ENCODE measurements at places on chromosomes 4 and X.

- DNase-seq, result peak; percentile 0
Measured at GRCh38 chrX:27598312-27598711, 8.2 kb downstream of the DCAF8L2 start.

DNA sequence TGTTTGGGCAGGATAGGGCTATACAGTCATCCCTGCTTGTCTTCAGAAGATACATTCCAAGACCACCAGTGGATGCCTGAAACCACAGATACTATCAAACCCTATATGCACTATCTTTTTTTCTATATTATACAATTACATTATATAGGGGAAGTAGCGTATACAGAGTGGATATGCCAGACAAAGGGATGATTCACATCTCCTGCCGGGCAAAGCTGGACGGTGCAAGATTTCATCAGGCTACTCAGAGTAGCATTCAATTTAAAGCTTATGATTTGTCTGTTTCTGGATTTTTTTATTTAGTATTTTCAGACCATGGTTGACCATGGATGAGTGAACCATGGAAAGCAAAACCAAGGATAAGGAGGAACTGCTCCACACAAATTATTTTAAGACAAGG is 7.0 kb upstream of the AMTN start:
- no peak for DNase-seq

DNA sequence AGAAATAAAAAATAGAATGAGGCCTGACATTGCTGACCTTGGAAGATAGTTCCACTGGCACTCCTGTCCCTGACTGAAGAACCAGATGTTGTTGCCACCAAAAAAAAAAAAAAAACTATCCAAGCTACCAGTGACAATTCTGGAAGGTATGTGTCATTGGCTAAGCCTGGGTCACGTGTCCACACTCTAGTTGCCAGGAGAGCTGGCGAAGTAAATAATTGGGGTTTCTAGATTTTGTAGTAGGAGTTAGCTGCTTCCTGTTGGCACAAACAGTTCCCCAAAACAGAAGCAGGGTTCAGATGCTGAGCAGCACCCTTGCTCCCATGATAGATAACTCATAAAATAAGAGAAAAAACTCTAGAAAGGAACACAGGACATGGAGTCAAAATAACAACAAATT is 20.5 kb downstream of the MND1 start:
- no peak for DNase-seq

GRCh38 chr4:48979914-48980579 is 6.0 kb upstream of the CWH43 start:
- DNase-seq, result no peak

GRCh38 chr4:88439161-88439760 is 17.7 kb upstream of the HERC5 start:
- DNase-seq, result no peak

DNA sequence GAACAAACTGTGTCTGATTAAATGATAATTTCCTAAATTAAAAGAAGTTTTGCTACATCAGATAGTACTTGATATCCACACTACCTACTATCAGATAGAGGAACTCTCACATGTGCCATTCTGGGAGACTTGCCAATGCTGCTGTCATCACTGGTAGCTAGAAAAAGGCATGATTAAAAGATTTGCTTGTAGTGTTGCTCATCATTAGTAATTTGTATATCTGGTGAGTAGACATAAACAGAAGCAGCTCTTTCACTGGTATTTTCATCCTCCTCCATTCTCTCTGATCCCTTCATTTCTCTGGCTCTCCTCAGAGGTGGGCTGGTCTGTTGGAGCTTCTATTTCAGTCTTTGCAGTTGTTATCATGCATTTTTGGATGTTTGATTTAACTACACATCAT is 56.0 kb downstream of the SPRY1 start:
- peak; percentile 24 for DNase-seq

- no peak for DNase-seq
Measured at GRCh38 chrX:17824980-17825379, 36.1 kb downstream of the RAI2 start.

DNA sequence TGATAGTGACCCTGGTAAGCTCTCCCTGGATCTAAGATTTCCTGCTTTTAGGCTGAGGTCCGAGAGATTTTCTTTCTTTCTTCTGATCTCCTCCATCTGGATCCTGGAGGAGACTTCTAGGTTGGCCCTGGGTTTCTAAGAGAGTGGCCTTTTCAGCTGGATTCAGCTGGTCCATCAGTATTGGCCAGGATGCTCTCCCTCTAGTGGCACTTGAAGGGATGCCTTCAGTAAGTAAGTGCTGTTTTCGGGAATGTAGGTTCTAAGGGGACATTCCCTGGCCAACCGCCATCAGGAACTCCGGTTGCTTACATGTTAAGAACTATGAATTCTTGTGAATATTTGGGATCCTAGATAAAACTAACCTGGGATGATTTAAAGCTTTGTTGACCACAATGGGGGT is 56.9 kb downstream of the SERTM2 start:
- DNase-seq, result peak; percentile 59

DNA sequence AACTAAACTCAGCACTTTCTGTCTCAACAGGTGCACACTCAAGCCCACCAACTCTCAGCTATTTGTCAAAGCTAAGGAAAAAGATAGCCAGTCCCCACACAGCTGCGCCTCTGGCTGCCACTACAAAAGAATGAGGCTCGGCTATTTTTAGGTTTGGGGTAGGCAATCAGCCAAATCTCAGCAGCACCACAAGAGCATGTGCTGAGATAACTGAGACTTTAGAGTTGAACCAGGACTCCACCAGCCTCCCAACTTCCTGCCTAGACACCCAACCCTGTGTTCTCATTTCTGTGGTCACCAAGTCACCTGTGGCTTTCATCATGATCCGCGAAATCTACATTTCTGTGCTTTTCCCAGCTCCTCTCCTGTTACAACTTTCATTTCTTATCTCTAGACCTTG is 28.0 kb downstream of the DMD start:
- peak; percentile 63 for DNase-seq

DNA sequence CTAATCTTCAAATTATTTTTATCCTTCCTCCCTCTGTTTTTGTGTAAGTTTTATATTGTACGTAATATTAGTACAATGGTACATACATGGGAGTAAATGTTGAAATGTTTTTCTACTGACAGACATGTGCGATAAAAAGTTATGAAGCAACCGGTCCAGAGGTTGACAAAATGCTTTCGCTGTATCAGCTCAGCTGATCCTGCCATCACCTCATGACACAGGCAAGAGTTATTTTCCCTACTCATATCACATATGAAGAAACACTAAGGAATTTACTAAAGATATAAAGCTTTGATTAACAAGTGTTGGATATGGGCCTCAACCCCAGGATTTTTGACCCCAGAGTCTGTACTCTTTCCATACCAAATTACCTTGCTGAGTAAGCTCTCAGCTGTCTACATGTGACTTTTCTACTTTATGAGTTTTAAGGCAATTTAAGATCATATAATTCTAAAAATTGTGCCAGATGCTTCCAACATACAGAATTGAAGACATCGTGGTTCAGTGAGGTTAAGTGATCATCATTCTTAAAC is 50.0 kb downstream of the CLCN5 start:
- no peak for DNase-seq

DNA sequence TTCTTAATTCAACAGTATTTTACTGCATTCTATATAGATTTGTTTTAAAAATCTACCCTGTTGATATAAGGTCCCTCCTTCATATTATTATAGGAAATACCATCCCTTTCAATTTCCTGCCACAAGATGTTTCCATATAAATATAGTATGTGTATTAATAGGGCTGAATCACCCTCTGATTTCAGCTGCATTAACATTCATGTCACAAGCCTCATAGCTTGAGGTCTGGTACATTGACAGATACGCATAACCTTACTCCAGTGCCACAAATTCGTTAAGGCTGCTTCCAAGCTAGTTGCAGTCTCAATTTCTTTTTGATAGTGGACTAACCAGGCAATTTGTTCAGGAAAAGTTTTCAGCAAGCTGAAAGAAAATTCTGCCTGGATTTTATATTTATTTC is 128.4 kb downstream of the KLHL34 start:
- DNase-seq, result no peak

- no peak for DNase-seq
Measured at GRCh38 chr4:47598896-47599295, 113.8 kb downstream of the ATP10D start.

- DNase-seq, result no peak
Measured at GRCh38 chr4:102684610-102685052, 76.1 kb downstream of the MANBA start.

- peak; percentile 86 for DNase-seq
Measured at GRCh38 chr4:138919094-138919936, 96.3 kb upstream of the NOCT start.

GRCh38 chrX:2432298-2432863 is 68.4 kb downstream of the DHRSX start:
- no peak for DNase-seq

DNA sequence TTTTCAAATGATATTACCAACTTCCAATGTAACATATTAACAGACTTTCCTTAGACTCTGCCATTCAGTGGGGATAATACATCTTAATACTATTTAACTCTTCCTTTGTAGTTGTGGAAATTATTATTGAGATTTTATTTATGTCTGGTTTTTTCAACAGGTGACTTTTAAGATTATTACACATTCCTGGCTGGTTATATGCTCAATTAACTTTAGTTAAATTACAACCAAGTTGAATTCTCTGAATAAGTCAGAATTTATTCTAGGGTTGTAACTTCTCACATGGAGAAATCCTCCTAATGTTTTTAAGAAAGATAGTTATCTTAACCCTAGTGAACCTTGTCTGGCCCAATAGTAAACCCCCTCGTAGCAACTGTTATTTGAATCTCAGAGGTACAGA is 107.3 kb downstream of the SLC10A6 start:
- DNase-seq, result no peak

- DNase-seq, result no peak
Measured at GRCh38 chrX:137431693-137432488, 134.0 kb upstream of the ZIC3 start.

DNA sequence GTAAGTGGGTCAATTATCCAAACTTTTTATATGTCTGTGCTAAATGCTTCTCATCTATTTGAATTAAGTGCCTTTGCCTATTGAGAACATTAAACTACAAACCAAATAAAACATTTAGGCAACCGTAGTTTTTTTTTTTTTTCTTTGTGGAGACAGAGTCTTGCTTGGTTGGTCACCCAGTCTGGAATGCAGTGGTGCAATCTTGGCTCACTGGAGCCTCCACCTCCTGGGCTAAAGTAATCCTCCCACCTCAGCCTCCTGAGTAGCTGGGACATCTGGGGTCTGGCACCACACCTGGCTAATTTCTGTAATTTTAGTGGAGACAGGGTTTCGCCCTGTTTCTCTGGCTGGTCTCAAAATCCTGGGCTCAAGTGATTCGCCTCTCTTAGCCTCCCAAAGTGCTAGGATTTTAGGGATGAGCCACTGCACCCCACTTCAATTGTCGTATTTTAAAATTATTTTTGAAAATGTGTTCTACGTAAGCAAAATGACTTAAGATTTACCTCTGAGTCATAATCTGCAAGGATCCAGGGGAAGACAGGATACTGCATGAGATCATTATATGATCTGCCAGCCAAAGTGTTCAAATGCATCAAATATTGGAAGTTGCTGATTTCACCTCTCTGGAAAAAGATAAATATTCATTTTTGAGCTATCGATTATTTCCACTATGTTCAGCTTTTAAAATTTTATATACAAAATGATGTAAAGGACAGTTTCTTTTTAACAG is 125.6 kb downstream of the CDS1 start:
- DNase-seq, result no peak

- DNase-seq, result no peak
Measured at GRCh38 chrX:134645936-134646543, 12.2 kb downstream of the PLAC1 start.

DNA sequence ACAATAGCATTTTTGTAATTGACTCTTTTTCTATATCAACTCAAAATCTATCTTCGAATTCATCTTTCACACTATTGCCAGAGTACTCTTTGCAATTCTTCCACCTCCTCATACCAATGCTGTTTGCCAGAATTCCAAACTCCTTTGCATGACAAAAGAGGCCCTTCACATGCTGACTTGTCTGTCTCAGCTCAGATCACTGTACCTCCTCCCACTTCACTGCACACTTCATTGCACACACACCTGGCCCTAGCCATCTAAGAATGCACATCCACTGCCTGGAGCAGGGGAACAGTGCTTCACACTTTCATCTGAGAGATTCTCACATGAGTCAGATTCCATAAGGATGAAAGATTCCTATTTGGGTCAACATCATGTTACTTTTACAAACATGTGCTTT is 56.5 kb downstream of the PRDM5 start:
- peak; percentile 28 for DNase-seq

DNA sequence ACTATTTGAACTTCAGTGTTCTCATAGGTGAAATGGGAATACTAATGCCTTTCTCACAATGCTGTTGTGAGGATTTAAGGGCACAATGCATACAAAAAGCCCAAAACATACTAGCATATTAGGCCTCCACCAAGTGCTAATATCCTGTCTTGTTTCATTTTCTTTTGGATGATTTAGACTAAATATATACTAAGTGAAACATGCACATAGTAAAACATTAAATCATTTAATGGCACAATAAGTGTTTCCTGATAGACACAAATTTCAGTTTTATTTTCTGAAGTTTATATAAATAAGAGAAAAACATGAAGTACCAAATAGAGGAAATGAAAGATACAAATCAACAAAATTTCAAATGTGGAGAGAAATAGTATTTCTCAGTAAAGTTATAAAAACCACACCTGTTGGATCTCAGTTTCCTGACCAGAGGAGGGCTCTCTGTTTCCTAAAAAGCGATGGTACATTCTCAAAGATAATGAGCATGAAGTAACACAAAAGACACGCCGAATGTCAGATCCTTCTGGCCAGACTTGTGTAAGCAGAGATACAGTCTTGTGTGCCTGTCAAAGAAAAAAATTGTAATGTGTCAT is 25.1 kb downstream of the DDX60 start:
- no peak for DNase-seq

DNA sequence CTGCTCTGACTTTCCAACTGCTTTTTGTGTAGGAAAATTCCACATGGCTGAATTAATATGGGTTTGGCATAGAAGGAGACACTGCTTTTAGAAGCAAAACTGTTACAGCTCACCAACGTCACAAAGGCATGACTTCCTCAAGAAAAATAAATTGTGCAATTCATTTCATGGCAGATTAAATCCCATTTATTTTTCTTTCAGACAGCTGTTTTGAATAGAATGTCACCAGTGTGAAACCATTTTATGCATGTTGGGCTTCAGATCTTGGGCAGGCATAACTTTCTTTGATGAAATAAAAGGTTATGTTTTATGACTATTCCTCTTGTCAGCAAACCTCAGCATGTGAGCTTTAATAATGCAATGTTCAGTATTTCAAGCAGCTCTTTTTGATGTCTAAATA is 542.8 kb downstream of the GALNTL6 start:
- no peak for DNase-seq

All from NCI-H69 (cell line).